ENCODE measurements at places on chromosomes 4 and X.

DNA sequence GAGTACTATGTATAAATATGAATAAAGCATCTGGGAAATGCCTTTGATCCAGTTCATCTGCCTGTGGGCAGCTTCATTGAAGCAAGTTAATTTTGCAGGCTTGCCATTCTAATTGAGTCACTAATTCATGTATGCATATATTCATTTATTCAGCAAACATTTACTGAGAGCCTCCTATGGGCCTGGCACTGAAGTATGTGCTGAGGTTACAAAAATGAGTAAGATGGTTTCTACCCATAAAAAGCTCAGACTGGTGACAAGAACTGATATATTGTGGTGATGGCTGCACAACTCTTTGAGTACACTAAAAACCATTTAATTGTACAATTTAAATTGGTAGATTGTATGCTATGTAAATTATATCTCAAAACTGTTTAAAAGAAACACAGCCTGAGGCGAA is 1.1 kb upstream of the MRPL1 start:
- no peak for DNase-seq

- DNase-seq: no peak
Observed at GRCh38 chrX:3563451-3563850, 150.0 kb downstream of the PRKX start.

DNA sequence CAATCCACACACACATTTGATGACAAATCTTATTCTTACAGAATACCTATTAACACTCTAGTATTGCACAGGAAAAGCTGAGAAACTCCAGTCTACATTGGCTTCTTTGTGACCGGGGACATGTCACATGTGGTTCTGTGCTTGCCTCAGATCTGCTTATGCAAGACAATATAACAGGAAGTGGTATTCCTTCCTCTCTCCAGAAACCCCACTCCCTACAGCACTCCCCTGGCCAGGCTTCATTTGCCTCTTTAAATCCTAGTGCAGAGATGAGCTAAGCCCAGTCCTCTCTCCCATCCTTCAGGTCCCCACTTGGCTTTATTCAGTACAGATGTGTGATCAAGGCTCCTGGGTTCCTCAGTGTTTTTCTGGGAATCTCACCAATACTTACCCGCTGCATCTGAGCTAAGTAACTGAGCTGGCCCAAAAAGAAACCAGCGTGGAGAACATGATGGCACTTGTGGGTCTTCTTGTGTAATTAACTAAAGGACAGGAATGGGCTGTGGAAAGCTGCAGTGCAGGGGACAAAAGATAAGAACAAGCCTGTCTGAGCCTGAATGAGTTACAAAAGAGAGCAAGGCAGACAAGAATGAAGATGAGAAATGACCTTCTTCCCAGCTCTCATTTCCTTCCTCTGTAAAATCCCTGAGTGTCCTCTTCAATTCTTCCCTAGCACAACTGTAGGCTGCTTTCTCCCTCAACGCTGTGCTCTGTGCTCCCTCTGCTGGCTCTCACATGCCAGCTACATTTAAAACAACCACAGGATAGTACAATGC is 105.6 kb downstream of the HNRNPD start:
- DNase-seq: peak; percentile 40

GRCh38 chr4:176734461-176734860 is 58.3 kb downstream of the VEGFC start:
- DNase-seq: no peak

- no peak for DNase-seq
Observed at GRCh38 chr4:3759236-3759635, 6.9 kb upstream of the ADRA2C start.

DNA sequence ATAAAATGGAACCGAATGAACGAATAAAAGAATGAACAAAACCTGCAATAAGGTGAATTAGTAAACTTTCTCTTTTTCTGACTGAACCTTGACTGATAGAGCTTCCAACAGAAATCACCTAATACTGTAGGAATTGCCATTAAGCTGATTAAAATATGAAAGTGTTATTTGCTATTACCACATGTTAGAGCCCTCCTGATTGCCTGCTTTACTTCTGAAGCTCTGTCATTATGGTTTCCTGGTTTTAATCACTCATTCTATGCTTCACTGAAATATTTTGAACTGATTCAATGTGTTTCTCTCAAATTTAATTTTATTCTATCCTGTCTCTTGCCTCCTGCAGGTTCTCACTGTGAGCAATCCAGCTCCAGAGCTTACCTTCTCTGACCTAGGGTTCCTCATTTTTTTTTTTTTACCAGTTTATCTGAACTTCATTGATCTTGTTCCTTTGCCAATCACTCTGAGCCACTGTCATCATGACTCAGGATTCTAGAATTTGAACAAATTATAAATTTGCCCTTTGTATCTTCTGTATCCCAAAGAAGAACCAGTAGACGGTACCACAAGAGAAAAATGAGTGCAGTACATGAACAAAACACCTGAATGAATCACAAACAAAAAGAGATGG is 48.1 kb upstream of the UGT2B15 start:
- no peak for DNase-seq

- no peak for DNase-seq
Observed at GRCh38 chrX:10177601-10178000, 20.8 kb downstream of the CLCN4 start.

DNA sequence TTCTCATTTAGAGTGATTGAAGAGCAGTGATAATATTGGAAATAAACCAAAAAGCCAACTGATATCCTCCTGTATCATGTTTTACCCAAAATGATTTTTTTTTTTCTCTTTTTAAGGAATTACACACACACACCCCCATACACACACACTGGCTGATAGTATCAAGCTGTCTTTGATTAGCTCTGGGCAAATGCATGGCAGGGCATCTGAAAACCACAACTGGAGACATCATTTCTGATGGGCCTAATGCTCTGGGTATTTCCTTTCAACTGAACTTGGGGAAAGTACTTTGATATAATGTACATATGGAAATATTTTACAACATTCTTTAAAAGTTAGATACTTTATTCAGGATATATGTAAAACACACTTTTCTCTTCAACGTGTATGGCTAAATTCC is 14.2 kb upstream of the OSTC start:
- no peak for DNase-seq

DNA sequence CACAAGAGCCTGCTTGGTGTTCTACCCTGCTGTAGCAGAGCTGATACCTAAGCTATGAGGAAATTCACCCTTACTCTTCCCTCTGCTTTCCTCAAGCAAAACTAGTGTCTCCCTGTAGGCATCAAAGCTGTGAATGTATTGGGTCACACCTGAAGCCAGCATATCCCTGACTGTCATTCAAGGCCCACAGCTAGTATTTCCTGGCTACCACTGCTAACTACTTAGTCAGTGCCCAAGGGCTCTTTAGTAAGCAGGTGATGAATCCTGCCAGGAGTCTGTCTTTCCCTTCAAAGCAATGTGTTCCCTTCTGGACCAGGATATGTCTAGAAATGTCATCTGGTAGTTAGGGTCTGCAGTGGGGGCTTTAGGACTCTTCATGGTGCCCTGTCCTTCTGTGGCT is 125.7 kb downstream of the RPA4 start:
- no peak for DNase-seq

- DNase-seq: no peak
Observed at GRCh38 chrX:116726806-116727205, 264.0 kb upstream of the CT83 start.

GRCh38 chr4:156665780-156666366 is 305.7 kb downstream of the PDGFC start:
- no peak for DNase-seq

DNA sequence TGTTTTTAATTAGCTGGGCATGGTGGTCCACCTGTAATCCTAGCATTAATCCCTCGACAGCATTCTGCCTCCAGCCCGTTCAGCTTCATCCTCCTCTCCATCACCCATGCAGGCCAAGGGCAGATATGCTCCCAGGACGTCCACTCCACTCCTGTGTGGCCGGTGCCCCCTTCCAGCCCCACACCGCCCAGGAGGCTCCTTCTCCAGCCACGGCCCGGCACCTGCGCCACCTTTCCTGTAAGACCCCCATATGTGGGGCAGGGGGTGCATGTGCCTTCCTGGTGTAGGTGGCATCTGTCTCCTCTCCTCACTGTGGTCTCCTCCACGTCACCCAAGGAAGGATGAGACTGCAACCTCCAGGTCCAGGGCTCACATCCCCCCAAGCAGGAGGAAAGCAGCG is 57.0 kb upstream of the MXD4 start:
- DNase-seq: no peak

- DNase-seq: no peak
Observed at GRCh38 chr4:14716691-14717090, 285.6 kb upstream of the CPEB2 start.

- no peak for DNase-seq
Observed at GRCh38 chr4:150906987-150907633, 108.0 kb downstream of the LRBA start.

- no peak for DNase-seq
Observed at GRCh38 chrX:19566359-19567222, 51.3 kb upstream of the MAP3K15 start.

GRCh38 chrX:9528498-9528897 is 63.6 kb downstream of the TBL1X start:
- DNase-seq: no peak

GRCh38 chr4:8403976-8404375 is 36.5 kb downstream of the ACOX3 start:
- DNase-seq: no peak

DNA sequence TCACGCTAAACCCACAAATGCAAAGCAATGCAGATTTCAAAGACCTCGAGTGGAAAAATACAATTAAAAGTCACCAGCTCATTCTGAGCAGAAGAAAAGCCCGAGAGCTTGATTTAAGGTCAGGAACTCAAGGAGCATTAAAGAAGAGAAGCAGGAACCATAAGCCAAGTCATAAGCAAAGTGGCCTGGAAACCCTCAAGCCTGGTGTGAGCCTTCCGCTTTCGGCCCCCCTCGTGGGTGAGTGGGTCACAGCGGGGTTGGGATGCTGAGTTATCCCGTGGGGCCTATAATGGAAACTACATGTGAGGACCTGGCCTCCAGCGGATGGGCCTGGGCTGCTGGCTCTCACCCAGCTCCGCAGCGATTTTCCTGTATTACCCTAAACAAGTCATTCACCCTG is 504.3 kb downstream of the RAB28 start:
- DNase-seq: no peak

DNA sequence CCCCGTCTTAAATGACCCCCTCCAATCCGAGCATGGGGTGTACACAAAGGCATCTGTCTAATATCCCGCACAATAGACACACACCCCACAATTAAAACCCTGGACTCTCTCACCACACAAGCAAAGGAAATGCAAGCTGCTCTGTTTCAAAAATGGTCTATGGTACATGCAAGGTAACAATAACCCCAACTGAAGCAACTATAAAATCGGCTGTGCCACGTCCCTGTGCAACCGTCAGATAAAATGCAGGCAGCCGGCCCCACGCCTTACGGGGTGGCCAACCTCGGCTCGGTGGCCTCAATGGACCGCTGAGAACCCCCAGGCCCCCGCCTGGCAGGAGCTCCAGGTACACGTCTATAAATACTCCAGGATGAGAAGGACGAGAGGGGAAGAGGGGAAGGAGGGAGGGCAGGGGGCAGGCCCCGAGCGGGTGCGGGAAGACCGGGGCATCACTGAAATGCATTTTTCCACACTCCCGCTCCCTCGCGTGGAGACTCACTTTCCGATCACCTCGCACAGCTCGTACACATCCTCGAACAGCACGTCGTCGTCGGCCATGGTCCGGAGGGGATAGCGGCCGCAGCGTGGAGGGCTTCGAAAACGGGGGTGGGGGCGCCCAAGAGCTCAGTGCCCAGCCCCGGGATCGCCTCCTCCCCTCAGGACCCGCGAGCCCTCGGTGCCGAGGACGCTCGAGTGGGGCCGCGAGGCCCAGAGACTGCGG is 763 bp downstream of the CASK start:
- DNase-seq: no peak

GRCh38 chr4:168931215-168931650 is 78.8 kb downstream of the CBR4 start:
- no peak for DNase-seq

GRCh38 chr4:124000233-124000632 is 603.6 kb downstream of the SPRY1 start:
- DNase-seq: no peak

- DNase-seq: no peak
Observed at GRCh38 chr4:76762137-76763130, 135.5 kb downstream of the SOWAHB start.

- no peak for DNase-seq
Observed at GRCh38 chr4:24657768-24658617, 73.6 kb upstream of the DHX15 start.

GRCh38 chr4:20505927-20506326 is 194.3 kb upstream of the PACRGL start:
- DNase-seq: no peak

DNA sequence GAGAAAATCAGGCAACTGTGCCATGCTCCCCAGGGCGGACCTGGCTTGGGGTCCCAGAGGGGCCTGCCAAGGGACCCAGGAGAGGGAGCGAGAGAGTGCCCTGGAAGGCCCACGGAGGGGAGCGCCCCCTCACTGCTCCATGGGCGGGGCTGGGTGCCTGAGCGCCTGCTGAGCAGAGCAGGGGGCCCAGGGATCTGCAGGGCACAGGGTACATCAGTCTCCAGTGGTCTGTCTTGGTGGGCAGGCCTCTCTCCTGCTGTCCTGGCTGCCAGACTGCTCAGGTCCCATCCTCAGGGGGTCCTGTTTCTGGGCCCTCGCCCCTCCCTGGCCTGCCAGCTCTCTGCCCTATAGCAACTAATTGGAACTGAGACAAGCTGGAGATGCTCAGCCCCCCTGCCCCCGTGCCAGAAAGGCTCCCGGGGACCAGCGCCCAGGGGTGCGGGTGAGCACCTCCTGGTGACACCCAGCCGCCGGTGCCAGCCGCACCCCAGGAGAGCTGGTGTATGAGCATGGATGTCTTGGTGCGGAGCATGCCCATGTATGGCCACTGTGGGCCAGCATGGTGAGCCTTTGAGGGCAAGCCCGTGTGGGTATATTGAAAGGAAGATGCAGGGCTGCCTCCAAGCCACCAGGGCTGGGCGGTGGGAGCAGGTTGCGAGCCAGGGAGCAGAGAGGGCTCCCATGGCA is 1.3 kb downstream of the BGN start:
- no peak for DNase-seq

- DNase-seq: no peak
Observed at GRCh38 chrX:23888887-23889501, 18.7 kb downstream of the APOO start.

DNA sequence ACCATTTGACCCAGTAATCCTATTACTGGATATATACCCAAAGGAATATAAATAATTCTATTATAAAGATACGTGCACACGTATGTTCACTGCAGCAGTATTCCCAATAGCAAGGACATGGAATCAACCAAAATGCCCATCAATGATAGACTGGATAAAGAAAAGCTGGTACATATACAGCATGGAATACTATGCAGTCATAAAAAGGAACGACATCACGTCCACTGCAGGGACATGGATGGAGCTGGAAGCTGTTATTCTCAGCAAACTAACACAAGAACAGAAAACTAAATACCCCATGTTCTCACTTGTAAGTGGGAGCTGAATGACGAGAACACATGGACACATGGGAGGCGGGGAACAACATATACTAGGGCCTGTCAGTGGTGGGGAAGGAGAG is 69.7 kb downstream of the PHF8 start:
- DNase-seq: no peak

GRCh38 chrX:54182194-54182863 is 725 bp downstream of the FAM120C start:
- DNase-seq: no peak
